Amniotic epithelial cell (primary cell): ENCODE measurements at places on chromosomes 2 and 18.

DNA sequence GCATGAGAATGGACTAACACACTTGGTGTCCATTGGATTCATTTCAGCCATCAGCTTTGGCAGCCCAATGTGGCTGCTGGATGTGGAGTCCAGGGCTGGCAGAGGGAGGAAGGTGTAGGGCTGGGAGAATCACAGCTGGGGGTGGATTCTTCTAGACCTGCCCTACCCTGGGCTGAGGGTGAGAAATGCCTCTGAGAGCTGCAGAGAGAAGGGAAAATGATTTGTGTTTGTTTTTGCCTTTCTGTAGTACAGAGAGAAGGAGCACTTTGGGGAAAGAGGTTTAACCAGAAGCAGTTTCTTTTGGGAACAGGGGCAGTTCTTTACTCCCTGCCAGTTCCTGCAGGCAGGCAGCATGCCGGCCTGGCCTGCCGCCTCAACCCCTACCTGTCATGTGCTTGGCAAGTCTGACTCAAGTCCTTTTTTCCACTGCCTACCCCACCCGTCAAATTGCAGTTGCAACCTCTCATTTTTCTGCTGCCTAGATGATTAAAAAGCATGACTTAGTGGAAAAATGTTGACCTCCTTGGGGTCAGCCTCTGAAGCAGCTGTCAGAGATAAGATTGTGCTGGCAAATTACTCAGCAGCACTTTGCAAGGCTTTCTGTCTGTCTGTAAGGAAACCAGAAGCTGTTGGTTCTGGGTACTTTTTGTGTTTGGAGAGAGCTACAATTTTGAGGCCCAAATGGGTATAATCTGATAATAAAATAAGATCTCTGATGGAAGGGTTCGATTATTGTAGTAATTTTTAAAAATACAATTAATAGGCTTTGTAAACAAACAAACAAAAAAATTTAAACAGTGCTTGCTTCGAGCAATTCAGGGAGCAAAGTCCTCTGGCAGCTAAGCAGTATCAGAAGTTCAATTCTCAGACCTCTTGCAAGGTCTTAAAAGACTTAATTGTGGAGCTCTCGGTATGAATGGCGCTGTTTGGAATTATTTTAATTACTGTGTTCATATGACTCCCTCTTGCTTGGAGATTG lies 21.7 kb downstream of the LBH start:
- peak; percentile 98 for DNase-seq

- DNase-seq: no peak
Observed at GRCh38 chr2:72165792-72166191, 18.1 kb upstream of the CYP26B1 start.

GRCh38 chr2:1742681-1743395 lies 1.5 kb downstream of the PXDN start:
- DNase-seq: peak; percentile 86

- DNase-seq: peak; percentile 94
Observed at GRCh38 chr2:9288233-9288632, 81.6 kb downstream of the ASAP2 start.

- no peak for DNase-seq
Observed at GRCh38 chr2:38591152-38591551, 11.6 kb downstream of the HNRNPLL start.

- DNase-seq: no peak
Observed at GRCh38 chr2:240591226-240591625, 4.7 kb downstream of the CAPN10 start.

GRCh38 chr2:81467096-81467495 lies 1162.5 kb upstream of the LRRTM1 start:
- DNase-seq: no peak

GRCh38 chr18:14781671-14782070 lies 33.7 kb downstream of the ANKRD30B start:
- no peak for DNase-seq

DNA sequence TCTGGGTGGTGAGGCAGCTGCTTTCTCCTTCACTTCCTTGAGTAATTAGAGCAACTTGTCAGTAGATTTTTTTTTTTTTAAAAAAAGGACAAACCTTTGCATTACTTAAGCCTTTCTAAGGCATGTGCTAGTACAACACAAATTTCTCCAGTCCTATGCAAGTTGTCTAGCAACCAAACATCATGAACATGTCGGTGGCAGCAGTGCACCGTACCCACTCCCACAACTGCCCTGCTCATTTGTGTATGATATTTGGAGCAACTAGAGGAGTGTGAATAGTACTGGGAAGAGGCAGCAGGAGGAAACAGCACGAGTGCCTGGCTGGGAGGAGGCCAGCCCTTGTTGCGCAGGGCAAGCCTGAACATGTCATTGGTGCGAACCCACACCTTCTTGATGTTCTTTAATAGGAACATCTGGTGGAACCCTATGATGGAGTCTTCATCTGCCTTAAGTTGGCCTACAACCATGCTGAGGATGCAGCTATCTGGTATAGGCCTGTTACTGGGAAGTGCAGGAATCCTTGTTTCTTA lies 238.3 kb downstream of the TDRD15 start:
- DNase-seq: no peak

DNA sequence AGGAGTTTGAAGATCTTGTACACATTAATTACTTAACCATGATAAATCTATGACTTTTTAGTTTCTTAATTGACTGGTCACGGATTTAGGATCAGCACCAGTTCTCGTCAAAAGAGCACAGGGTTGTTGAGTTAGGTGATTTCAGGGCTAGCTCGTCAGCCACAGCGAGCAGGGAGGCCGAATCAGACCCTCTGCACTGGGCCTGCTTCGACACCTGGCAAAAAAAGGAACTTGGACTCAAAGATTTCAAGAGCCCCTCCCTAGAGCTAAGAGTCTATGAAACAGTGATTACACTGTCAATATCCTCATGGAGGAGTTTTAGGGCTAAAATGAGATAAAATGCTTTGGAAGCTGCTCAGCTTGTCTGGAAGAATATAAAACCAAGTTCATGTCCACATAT lies 4.6 kb upstream of the SERTAD2 start:
- no peak for DNase-seq

DNA sequence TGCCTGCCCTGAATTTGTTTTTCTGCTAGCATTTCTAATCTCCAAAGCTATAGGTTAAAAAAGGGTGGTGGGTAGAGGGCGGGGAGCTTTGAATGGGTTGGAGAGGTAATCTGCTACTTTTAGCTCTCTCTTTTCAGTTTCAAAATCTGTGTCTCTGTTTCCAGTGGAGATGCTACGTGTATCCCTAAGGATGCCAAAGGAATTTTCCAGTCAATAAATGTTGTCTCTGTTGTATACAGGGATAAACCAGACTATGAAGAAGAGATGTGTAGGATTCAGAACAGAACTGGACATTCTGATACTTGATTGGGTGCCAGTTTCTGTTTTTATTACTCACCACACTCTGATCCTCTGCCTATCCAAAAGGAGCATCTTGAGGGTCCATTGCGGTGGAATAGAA lies 50.1 kb downstream of the TMEM178A start:
- DNase-seq: no peak

GRCh38 chr18:66734451-66734850 lies 130.6 kb upstream of the CDH19 start:
- no peak for DNase-seq

DNA sequence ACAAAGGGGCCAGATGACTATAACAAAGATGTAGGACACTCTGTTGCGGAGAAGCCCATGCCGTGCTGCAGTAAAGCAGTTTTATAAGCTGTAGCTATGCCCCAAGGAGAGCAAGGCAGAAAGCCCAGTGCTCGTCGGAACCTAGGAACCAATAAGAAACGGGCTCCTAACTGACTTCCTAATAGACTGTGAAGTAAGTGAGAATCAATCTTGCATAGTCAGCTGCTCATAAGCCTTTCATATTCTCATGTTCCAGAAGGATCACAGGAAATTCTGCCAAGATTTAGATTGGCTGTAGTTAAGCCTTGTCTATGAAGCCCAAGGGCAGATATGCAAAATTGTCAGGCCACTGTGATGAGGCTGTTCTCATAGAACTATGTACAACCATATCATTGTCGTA lies 98.4 kb downstream of the RTTN start:
- no peak for DNase-seq

DNA sequence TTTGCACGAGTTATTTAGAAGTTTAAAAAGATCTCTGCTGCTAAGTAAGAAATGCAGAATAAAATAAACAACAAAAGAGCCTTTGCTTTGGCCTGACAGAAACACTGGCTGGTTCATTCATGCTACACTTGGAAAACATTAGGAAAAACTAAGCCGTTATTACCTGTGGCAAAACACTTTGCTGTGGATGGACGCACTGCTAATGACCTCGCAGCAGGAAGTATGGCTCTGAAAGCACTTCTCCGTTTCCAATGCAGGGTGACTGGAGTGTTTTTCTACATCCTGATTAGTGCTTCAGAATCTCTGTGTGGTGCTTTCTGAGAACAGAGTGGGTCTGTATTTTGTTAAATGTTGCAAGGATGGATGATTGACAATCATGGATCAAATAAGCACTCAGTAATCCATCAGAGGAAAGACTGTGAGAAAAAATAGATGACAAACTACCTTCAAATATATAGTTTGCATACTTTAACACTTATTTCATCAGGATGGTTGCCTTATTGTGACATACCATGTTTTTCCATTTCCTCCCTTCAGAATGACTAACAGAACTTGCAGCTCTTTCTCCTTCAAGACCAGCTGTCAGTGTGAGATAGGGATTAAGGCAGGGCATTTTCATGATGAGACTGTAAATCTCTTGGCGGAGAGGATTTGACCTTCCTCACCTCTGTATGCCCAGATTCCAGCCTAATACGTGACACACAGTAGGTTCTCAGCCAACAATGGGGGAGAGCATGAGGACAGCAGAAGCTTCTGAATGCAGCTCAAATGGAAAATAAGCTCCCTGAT lies 38.0 kb downstream of the LINC00305 start:
- DNase-seq: peak; percentile 35

- DNase-seq: peak; percentile 55
Observed at GRCh38 chr2:36770542-36771287, 74.2 kb downstream of the VIT start.

DNA sequence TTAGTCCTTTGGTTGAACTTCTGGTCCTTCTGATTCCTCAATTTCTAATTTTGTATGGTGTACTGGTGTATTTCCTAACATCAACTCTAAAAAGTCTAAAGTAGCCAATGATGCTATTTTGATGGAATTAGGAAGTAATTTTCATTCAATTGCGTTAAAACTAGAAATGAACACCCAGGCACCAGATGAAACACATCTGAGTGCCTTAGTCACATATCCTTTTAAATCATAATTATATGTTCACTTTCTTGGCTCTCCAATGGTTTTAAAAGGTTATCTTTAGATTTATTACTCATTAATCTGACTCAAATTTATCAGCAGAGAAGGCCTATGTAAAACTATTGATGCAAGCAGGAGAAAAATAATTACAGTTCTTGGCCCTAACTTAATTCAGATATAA lies 119.7 kb downstream of the GAREM1 start:
- DNase-seq: peak; percentile 54

GRCh38 chr2:109164739-109165221 lies 35.8 kb downstream of the SH3RF3 start:
- DNase-seq: peak; percentile 85

DNA sequence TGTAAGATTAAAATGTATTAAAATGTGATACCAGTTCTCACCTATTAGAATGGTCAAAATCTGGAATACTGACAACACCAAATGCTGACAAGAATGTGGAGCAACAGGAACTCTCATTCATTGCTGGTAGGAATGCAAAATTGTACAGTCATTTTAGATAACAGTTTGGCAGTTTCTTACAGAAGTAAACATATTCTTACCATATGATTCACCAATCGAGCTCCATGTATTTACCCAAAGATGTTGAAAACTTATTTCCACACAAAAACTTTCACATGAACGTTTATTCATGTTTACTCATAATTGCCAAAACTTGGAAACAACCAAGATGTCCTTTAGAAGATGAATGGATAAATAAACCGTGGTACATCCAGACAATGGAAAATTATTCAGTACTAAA lies 1193.5 kb upstream of the ACVR2A start:
- peak; percentile 47 for DNase-seq

DNA sequence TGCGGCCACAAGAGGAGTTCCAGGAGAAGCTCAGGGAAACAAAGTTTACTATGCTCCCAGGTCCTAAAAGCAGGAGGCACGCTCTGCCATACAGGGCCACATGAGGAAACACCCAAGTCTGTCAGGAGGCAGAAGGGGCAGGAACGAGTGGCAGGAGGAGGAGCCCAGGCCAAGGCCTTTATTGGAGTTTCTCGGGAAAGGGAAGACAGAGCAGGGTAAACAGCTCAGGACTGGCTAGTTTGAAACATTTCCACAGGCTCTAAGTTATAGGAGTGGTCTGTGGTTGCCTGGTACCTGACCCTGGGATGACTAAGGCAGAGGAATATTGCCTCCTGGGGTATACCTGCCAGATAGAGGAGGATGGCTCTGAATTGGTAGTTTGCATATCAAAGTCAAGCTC lies 3.7 kb upstream of the ZNF638 start:
- no peak for DNase-seq

DNA sequence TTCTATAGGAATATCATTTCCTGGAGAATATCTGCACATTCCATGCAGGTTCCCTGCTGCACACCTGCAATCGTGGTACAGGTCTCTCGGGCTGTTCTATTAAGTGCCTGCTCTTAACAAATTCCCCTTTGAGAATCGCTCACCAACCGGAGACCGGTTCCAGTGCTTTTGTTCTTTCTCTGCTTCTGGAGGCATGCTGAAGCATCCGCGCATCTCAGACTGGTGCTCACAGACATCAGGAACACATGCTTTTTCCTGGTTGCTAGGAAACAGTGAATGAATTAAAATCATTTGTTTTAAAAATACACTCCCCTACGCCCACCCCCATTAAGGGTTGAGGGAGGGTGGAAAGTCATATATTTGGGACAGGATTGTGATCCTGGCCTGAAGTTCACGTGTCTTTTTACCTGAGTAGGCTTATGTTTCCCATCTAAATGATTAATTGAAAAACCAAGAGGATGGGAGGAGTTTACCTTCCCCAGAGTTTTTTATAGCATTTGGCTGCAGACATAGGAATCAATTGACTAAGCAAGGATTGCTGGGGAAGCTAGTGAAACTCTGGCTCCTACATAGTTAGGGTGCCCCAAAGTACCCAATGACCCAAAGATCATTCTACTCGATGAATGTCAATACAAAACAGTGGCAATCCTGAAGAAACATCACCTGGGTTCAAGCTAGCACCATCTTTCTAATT lies at the start of gene C2orf80:
C2orf80 (minus strand) TSS at position 221 of the 694 bp plus-strand sequence. CDS start 3,044 bp downstream, outside the sequence.
- no peak for DNase-seq

- peak; percentile 91 for DNase-seq
Observed at GRCh38 chr2:217160103-217160743, 300.4 kb upstream of the TNP1 start.

DNA sequence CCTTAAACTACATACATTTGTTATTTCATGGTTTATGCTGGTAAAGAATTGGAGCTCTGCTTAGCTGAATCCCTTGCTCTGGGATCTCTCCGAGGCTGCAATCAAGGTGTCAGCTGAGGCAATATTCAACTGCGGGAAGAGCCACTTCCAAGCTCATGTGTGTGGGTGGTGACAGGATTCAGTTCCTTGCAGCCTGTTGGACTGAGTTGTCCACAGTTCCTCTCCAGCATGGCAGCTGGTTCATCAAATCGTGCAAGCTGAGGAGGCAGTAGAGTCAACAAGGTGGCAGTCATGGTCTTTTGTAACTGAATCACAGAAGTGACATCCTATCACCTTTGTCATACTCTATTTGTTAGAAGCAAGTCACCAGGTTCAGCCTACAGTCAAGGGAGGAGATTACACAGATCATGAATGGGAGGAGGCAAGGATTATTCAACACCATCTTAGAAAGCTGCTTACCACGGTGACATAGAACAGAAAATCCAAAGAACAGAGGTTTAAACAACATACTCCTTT lies 56.9 kb downstream of the CTIF start:
- DNase-seq: no peak

GRCh38 chr18:21571772-21572171 lies 28.7 kb downstream of the ESCO1 start:
- DNase-seq: no peak

GRCh38 chr2:160076241-160076640 lies 13.8 kb upstream of the PLA2R1 start:
- DNase-seq: no peak

GRCh38 chr2:178193823-178194599 lies at the start of gene OSBPL6:
TSS of gene OSBPL6 (plus strand) at chr2:178194512. CDS start at chr2:178306185, 111,673 bp downstream.
- DNase-seq: peak; percentile 77
